ENCODE measurements at places on chromosomes 7 and 10. TPM values are rescaled to one million over a fixed set of nuclear protein-coding genes. Genes with fewer than 3 reads are reported as not detected.

MMRN2 gene
- total RNA-seq = 33.5 TPM

HMX3 gene
- total RNA-seq = not detected

RBM33 gene
- total RNA-seq = 37.5 TPM

PRSS37 gene
- not detected for total RNA-seq

CYP3A5 gene
- 7.2 TPM for total RNA-seq

ASAH2B gene
- 4.6 TPM for total RNA-seq

FOXP2 gene
- 27.5 TPM for total RNA-seq

ANKRD30A gene
- not detected for total RNA-seq

CABCOCO1 gene
- total RNA-seq = 6.6 TPM

SUN3 gene
- not detected for total RNA-seq

PPP1R17 gene
- total RNA-seq = 1.2 TPM

GIMAP8 gene
- total RNA-seq = 4.7 TPM

TMEM196 gene
- 16.5 TPM for total RNA-seq

SPDYE2 gene
- not detected for total RNA-seq

PAPOLB gene
- total RNA-seq = 0.94 TPM

CRPPA gene
- total RNA-seq = 7.9 TPM

MRC1 gene
- total RNA-seq = 13.0 TPM

LEP gene
- 0.10 TPM for total RNA-seq

HOXA10 gene
- total RNA-seq = 0.22 TPM

OR2A12 gene
- total RNA-seq = not detected

HGF gene
- total RNA-seq = 12.2 TPM

TMEM176B gene
- total RNA-seq = 50.6 TPM

CPVL gene
- 42.2 TPM for total RNA-seq

NUTM2B gene
- total RNA-seq = 0.20 TPM

SOSTDC1 gene
- total RNA-seq = 22.3 TPM
